ENCODE measurements at places on chromosomes 4 and X. TPM values are rescaled to one million over a fixed set of nuclear protein-coding genes. Genes with fewer than 3 reads are reported as not detected.

Gene ZNF827
- 39.8 TPM for total RNA-seq

Gene CT45A3
- total RNA-seq = not detected

Gene ADH7
- total RNA-seq = not detected

Gene AFM
- not detected for total RNA-seq

Gene ASB12
- total RNA-seq = 0.29 TPM
